ENCODE measurements at places on chromosomes 6 and 20. TPM values are rescaled to one million over a fixed set of nuclear protein-coding genes. Genes with fewer than 3 reads are reported as not detected.

Gene OR2J3
- total RNA-seq, result not detected

Gene LY6G6D
- total RNA-seq, result not detected

Gene RNF144B
- total RNA-seq, result 47.4 TPM

Gene TRIM39
- 14.0 TPM for total RNA-seq

Gene OR2H2
- total RNA-seq, result not detected

Gene CST7
- not detected for total RNA-seq

Gene SASH1
- 12.5 TPM for total RNA-seq

Gene PTCRA
- not detected for total RNA-seq

Gene AP5S1
- 15.5 TPM for total RNA-seq

Gene HRH3
- not detected for total RNA-seq

Gene KCNG1
- 43.9 TPM for total RNA-seq

Gene LSM2
- total RNA-seq, result 55.0 TPM

Gene C20orf204
- 0.67 TPM for total RNA-seq

Gene DPPA5
- total RNA-seq, result not detected

Gene ZHX3
- total RNA-seq, result 27.0 TPM

Gene RGS17
- 4.1 TPM for total RNA-seq

Gene OPN5
- not detected for total RNA-seq

Gene SLC35F1
- not detected for total RNA-seq

Gene CYP21A2
- 0.17 TPM for total RNA-seq

Gene PDSS2
- total RNA-seq, result 7.5 TPM

Gene BFSP1
- 1.3 TPM for total RNA-seq

Gene ID4
- 32.5 TPM for total RNA-seq

Gene GPR6
- not detected for total RNA-seq

Gene TRAPPC3L
- not detected for total RNA-seq

Gene RAB44
- total RNA-seq, result 0.16 TPM

Gene GDAP1L1
- not detected for total RNA-seq

Gene CPNE5
- total RNA-seq, result not detected

Gene MOG
- total RNA-seq, result not detected

Gene PSORS1C2
- not detected for total RNA-seq

Gene ARMH2
- not detected for total RNA-seq

Gene SLC35D3
- total RNA-seq, result not detected

Gene RAD21L1
- not detected for total RNA-seq

Gene MICA
- 29.9 TPM for total RNA-seq

Gene SRMS
- total RNA-seq, result not detected

Gene XPO5
- 44.2 TPM for total RNA-seq

Gene SIRPD
- not detected for total RNA-seq

Gene RIMS4
- under 0.01 TPM for total RNA-seq

Gene KCNK5
- total RNA-seq, result not detected

Data from mammary epithelial cell (primary cell).